ENCODE measurements at places on chromosomes 5 and 9.

DNA sequence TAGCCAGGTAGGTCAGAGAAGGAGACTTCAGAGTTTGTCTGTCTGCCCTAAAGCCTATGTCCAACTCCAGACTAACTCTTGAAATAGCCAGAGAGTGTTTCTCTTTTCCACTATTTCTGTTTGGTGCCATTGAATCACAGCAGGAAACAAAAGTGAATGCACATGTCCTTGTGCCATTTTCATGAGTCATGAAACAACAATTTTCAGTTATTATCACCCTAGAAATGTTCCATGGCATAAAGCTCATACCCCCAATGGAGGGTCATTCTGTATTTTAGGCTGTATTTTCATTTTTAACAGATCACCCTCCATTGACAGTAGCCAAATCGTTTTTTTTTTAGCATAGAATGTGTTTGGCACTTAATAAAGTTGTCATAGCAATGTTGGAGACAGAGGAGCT is 124.7 kb downstream of the PAPPA start:
- no peak for DNase-seq

DNA sequence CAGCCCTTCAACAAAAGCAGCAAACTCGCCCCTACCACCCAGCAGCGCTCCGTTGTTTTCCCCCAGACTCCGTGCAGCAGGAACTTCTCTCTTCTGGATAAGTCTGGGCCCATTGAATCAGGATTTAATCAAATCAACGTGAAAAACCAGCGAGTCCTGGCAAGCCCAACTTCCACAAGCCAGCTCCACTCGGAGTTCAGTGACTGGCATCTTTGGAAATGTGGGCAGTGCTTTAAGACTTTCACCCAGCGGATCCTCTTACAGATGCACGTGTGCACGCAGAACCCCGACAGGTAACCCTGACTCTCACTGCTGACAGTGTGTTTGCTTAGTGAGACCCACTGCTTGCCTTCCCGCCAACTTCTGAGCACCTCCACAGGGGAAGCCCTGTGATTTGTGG is 81.8 kb downstream of the PRDM6 start:
- no peak for DNase-seq

DNA sequence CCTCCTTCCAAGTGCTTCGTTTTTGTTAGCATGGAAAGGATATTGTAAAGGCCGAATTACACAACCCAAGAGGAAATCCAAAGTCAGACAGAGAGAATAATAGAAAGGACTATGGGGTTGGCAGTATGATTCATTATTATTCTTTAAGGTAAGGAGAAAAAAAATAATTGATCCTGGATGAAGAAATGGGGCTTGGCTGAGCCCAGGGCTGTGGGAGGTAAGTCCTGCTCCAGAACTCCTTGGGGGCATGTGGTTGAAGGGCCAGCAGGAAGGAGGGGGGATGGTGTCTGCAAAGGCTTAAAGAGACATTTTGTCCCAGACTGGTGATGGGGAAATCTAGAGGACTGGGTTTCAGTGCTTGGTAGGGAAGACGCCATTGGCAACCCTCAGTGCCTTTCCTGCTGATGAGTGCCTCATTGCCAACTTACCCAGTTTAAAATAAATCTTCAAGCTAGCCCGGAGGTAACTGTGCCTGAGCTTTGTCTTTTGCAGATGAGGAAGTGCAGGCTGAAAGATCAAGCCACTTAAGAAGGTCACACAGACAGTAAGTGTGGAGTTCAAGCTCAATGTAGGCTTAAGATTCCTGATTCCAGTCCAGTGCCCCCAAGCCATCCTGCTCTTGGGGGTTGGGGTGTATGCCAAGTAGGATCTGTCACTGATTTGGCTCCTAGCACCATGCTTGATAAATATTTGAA is 30.2 kb downstream of the FOXI1 start:
- no peak for DNase-seq

GRCh38 chr5:121671624-121672023 is 180.1 kb upstream of the FTMT start:
- no peak for DNase-seq

- DNase-seq, result no peak
These were observed 1168.2 kb upstream of the C9orf72 start for GRCh38 chr9:28741459-28741858.

DNA sequence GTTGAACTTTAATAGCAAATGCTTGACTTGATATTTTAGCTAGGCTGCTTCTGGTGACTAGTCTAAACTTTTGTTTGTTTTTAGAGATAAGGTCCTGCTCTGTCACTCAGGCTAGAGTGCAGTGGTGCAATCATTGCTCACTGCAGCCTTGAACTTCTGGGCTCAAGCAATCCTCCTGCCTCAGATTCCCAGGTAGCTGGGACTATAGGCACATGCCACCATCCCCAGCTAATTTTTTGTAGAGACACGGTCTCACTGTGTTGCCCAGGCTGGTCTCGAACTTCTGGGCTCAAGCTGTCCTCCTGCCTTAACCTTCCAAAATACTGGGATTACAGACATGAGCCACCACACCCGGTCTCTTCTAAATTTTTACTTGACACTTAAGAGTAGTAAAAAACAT is 20.7 kb downstream of the CDC37L1 start:
- no peak for DNase-seq

DNA sequence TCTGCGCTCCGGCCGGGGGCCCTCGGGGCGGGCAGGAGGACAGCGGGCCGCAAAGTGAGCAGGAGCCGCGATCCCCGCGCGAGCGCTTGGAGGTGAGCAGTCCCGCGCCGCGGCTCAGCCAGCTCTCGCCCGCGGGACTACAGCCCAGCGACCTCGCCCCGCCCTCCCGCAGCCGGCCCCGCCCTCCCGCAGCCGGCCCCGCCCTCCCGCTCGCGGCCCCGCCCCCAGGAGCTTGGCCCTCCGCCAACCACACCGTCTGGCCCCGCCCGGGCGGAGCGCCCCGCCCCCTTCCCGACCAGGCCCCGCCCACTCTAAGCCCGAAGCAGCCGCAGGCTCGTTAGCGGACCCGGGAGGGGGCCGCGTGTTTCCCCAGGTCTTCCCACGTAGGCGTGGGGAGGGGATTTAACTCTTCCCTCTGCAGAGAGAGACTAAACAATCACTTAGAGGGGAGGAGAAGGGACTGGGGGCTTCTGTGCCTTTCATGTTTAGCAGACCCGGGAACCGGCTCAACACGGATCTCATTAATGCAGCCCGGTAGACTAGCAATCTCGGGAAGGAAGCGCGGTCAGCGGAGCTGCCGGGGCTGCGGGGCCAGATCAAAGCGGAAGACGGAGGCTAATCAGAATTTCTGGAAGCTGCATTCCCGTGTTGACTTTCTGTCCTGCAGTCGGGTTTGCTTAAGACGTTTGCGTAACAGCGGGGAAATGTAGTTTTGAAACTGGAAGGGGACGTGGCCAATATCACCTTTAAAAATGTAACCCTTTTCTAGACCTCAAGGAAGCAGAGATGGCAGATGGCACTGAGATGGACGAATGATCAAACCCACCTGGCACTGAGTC is at the start of gene MYO10:
TSS of gene MYO10 (minus strand) at position 139 of the 839 bp plus-strand sequence. CDS start 480 bp downstream, outside the sequence.
- peak; percentile 8 for DNase-seq

DNA sequence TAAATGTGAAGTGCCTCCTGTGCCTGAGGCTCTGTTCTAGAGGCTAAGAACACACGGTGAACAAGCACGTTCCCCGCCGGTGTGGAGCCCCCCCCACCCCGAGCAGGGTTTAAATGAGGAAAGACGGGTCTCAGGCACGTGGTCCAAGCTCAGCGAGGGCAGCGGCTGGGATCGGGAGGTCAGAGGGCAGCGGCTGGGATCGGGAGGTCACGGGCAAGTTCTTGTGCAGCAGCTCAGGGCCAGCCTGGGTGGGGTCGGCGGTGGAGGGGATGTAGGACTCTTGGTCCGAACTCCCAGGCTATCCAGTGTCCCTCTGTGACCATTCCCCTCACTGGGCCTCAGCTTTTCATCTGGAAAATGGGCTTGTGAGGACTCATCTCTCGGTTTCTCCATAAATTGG is 2.7 kb upstream of the GBGT1 start:
- no peak for DNase-seq

DNA sequence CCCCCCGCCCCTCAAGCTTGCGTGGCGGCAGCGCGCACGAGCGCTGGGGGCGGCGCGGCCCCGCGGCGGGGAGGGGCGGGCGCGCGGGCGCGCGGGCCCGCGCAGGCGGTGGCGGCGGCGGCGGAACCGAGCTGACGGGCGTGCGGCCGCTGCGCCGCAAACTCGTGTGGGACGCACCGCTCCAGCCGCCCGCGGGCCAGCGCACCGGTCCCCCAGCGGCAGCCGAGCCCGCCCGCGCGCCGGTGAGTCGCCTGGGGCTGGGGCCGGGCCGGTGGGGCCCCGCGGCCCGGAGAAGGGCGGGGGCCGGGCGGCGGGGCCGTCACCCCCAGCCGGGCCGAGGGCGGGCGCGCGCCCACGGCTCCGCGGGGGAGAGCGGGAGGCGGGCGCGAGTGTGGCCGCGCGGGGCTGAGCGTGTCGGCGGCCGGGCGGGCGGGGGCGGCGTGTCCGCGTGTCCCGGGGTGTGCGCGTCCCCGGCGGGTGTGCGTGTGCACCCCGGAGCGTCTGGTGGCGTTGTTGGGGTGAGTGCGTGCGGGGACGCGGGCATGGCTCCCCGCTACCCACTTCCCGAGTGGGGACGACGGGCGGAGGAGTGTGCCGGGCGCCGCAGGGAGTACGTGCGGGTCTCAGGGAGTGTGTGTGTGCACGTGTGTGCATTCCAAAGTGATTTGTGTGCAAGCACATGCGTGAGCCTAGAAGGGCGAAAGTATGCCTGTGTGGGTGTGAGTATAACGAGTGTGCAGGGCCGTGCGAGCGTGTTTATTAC is at the start of gene NEK6:
TSS of gene NEK6 (plus strand) at position 106 of the 763 bp plus-strand sequence. CDS start 44,016 bp downstream, outside the sequence.
- DNase-seq, result peak; percentile 13

- DNase-seq, result no peak
These were observed 23.8 kb downstream of the NANS start for GRCh38 chr9:98080326-98080725.

GRCh38 chr9:83649080-83649479 is 26.1 kb downstream of the IDNK start:
- peak; percentile 57 for DNase-seq

- DNase-seq, result no peak
These were observed 482.9 kb downstream of the AGTPBP1 start for GRCh38 chr9:85258823-85259370.

DNA sequence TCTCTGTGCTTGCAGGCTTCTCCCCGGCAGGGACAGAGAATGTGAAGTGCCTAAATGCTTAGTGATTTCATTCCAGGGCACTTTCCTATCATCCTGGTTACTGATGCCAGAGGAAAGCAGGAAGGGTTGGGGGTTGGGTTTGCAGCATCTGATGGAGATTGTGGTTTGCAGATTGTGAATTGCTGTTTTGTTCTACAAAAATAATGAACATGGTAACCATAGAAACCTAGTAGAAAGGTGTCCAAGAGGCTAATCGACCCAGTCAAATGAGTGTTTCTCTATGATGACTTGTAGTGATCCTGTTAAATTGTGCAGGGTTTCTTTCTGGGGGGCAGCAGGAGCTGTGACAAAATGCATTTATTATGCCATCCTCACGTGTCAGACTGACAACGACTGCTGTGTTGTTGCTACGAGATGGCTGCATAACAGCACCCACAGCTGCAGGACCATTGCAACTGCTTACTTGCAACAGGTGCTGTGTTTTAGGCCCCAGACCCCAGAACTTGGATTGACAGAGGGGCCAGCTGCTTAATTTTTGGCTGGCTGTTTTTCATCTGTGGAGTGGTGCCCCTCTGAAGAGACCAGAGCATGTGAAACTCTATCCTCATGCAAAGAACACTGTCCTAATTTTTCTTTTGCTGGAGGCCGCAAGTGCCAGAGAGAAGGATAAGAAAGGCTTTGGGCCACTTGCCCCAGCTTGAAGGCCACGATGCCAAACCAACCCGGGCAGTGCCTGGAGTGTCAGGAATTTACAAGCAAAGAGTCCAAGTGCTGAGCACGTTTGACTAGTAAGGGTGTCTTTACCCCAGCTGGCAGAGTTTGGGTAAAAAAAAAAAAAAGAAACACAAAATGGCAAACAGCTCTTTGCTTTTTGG is 397.8 kb downstream of the GADD45G start:
- no peak for DNase-seq

DNA sequence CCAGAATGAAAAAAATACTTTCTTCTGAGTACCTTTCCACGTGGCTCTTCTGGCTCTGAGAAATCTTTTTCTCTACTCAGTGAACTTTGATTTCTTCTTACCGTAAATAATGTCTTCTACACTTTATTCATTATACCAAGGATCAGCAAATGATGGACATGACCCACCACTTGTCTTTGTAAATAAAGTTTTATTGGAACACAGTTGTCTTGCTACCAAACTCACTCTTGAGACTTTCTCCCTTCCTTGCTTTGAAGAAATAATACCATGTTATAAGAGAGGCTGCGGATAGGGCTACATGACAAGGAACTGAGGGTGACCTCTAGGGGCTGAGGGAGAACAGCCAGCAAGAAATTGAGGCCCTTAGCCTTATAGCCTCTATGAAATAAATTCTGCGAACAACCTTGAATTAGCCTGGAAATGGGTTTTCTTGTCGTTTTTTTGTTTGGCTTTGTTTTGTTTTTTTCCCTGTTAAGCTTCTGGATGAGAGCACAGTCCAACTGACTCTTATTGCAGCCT is 212.5 kb downstream of the COMMD10 start:
- DNase-seq, result no peak

DNA sequence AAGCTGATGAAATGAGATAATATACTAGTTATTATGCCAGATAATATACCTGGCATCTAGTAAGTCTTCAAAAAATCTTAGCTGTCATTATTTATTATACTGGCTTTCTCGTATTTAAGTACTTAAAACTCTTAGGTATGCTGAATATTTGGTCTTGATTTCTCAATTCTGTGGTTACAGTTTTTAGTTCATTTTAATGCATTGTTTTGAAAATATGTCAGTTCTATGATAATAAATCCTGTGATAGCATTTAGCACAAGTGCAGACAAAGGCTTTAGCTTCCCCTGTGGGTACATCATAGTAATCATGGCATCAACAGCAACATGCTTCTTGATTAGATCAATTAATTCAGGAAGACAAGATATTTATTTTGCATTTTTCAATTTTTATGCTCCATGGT is 133.0 kb downstream of the SMC2 start:
- DNase-seq, result no peak

All from activated T-helper 1 cell treated with Interleukin-2 at 50 U/mL for 16 hours (primary cell).